ENCODE measurements at places on chromosomes 11 and 22.

- peak; percentile 97 for DNase-seq
These were observed 26.1 kb upstream of the RTL6 start for GRCh38 chr22:44523981-44524759.

- no peak for DNase-seq
These were observed 20.6 kb downstream of the MSANTD4 start for GRCh38 chr11:106001304-106002012.

DNA sequence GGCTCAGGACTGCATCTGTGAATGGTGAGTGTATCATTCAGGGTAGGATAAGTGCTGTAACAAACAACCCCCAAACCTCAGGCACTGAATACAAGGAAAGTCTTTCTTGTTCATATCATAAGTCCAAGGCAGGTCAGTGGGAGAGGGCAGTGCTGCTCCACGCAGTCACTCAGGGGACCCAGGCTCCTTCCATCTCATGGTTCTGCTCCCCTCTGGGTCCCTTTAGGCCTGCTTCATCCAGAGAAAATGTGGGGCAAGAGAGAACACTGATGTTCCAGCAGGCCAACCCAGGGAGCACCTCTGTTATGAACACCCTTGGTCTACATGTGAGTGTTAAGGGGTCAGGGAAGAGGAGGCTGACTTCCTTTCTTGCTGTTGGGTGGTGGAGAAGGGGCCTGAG is 187.8 kb downstream of the CHST1 start:
- no peak for DNase-seq

GRCh38 chr11:48011102-48011797 is 30.9 kb downstream of the PTPRJ start:
- no peak for DNase-seq

GRCh38 chr22:47172771-47173534 is 410.5 kb downstream of the TBC1D22A start:
- no peak for DNase-seq
